ENCODE measurements at places on chromosomes 1 and 21.

- no peak for DNase-seq
Observed at GRCh38 chr1:89302697-89303332, 30.2 kb upstream of the GBP5 start.

DNA sequence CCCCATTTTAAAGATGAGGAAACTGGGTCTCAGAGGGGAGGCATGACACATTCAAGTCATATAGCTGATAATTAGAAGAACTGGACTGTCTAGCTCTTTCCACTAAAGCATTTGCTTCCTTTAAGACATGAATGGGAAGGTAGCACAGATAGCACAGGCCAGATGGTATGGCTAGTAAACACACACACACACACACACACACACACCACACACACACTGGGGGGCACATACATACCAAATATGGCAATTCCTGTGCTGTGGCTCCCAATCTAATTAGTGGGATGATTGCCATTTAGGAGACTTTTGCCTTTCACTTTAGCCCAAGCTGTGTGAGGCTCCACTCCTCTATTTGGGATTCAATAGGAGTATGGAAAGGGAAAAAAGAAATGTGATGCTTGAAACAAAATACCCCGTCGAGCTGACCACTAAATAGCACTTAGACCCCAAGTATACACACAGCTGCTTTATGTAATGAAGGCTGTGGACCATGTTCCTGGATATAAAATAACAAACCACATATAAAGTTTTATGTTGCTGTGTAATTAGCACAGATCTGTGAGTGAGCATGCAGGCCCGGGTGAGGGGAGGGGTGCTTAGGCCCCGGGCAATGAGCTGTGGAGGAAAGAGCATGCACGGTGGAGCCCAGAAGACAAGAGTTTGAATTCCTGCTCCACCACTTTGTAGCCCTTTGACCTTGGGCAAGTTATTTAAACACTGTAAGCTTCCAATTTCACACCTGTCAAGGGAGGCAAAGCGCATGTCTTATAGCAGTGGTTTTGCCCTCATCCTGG, 6.8 kb upstream of the TRABD2B start:
- DNase-seq, result no peak

GRCh38 chr1:173016419-173016818, 34.3 kb downstream of the TNFSF18 start:
- DNase-seq, result no peak

- no peak for DNase-seq
Observed at GRCh38 chr21:24112020-24112419, 1495.3 kb downstream of the MRPL39 start.

- DNase-seq, result peak; percentile 47
Observed at GRCh38 chr1:226608699-226609505, 60.3 kb downstream of the STUM start.

GRCh38 chr1:37290718-37291117, 183.7 kb upstream of the ZC3H12A start:
- DNase-seq, result no peak

DNA sequence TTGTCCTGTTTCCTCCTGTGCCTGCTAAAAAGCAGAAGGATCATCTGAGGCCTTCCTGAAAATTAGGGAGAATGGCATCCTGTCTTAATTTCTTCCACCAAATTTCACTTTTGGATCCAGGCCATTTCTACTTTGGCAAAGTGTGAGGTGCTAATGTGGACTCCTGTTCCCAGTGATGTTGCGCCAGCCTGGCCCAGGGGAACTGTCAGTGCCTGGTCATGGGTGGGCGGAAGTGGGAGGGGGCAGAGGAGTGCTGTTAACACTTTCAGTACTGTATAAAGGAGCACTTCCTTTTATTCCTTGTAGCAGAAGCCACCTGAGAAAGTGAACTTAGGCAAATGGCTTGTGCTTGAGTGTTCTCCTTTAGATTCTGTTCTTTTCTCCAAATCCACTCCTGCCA, 19.9 kb downstream of the ELAPOR1 start:
- no peak for DNase-seq

DNA sequence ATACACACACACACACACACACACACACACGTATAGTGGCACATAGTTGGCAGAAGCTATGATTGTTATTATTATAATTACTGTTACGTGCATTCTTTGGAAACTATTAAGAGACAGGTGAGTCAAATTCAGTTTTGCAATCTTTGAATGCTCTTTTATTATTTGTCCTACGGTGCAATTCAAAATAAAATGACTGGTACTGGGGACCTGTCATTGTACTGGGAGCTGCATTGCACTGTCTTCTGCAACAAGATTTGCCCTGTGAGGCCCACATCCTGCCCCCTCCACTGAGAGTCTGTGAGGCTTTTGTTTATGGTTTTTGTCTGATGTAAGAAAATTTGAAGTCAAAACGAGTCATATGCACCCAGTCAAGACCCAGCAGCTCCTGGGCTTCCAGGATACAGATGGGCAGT, 1.9 kb downstream of the LY9 start:
- DNase-seq, result peak; percentile 55

DNA sequence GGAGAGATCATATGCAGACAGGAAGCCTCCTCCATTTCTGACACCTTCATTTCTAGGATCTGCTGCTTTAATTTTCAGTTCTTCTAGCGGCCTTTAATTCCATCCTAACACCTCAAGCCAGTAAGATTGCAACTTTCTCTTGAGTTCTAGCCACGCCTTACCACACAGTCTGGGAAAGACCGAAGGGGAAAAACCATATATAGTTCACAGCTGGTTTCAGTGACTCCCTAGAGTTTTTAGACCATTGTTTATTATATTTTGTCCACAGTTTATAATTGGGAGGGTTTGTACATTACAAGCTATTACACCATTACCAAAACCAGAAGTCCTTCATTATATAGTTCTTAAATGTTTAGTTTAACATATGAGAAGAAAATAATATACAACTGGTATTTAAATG, 37.5 kb downstream of the DPH5 start:
- no peak for DNase-seq

- DNase-seq, result no peak
Observed at GRCh38 chr1:69055194-69055593, 512.5 kb upstream of the LRRC7 start.

DNA sequence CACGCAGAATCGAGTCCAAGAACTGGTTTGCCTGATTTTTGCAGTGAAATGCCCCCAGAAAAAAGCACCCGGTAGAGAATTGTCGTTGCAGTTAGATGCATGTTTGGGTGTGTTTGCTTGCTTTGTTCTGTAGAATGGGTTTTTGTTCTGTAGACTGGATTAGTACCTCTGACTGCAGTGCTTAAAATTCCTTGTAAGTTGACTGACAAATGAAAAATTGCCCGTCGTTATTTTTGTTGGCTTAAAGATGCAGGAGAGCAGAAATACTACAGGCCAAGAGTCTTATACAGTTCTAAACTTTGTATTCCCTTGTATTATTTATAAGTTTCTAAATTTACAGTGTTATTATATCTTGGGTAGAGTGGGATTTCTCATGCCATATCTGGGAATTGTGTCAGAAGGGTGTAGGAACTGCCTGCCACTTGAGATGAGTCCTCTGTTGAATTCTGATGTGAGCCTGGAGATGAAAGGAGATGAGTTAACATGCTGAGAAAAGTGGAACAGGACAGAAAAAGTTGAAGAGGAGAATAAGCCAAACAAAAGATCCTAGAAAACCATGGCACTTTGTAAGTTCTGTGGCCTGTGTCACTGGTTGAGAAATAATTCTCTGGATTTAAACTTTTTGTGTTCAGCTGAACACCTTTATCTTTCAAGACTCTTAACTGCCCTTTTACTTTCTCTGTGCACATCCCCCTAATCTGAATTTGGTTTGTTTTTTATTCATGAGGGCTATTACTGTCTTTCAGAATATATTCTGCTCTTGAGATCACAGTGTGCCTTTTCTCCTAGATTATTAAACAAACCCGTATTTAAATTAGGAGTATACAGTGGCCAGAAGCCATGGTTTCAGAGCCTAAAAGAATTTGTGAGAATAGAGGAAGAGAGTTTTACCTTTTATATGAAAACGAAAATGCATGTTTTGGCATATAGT, 1.4 kb downstream of the DESI2 start:
- no peak for DNase-seq

DNA sequence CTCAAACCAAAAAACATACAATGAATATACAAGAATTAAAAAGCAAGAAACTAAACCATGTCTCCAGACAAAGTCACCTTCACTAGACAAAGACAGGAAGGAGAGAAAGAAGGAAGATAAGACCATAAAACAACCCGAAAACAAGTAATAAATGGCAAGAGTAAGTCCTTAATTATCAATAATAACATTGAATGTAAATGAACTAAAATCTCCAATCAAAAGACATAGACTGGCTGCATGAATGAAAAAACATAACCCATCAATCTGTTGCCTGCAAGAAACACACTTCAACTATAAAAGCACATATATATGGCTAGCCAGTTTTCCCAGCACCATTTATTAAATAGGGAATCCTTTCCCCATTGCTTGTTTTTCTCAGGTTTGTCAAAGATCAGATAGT, 100.8 kb upstream of the SAMSN1 start:
- no peak for DNase-seq

GRCh38 chr1:45842786-45843185, 39.4 kb downstream of the MAST2 start:
- no peak for DNase-seq

- no peak for DNase-seq
Observed at GRCh38 chr1:25797939-25798338, 2.1 kb upstream of the SELENON start.

DNA sequence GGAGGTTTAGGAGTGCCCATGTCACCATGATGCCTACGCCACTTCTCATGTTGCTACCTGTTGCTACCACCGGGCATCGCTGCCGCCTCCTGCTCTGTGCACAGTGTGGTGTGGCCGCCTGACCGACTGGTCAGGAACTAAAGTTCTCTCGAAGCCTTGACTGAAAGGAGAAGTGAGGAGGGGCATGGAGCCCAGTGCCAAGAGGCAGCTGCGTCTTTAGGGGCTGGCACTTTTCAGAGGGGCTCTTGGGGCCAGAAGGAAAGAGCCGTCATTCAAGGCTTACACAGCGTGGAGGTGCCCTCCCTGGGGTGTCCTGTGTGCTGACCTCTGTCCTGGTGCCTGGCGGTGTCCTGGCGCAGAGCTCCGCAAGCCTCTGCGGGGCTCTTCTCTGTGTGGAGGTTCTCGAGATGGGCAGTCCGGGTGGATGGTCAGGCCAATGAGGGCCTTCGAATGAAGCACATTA, 57.2 kb downstream of the ADARB1 start:
- no peak for DNase-seq

GRCh38 chr1:156910309-156910782, 10.1 kb upstream of the LRRC71 start:
- DNase-seq, result peak; percentile 26

DNA sequence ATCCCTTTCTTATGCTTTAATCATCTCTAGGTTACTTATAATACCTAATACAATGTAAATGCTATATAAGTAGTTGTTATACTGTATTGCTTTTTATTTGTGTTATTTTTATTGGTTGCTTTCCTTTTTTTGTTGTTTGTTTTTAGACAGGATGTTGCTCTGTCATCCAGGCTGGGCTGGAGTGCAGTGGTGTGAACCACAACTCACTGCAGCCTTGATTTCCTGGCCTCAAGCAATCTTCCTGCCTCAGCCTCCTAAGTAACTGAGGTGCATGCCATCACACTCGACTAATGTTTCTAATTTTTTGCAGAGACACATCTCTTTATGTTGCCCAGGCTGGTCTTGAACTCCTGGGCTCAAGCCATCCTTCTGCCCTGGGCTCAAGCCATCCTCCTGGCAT, 26.9 kb downstream of the KRTAP19-8 start:
- no peak for DNase-seq

DNA sequence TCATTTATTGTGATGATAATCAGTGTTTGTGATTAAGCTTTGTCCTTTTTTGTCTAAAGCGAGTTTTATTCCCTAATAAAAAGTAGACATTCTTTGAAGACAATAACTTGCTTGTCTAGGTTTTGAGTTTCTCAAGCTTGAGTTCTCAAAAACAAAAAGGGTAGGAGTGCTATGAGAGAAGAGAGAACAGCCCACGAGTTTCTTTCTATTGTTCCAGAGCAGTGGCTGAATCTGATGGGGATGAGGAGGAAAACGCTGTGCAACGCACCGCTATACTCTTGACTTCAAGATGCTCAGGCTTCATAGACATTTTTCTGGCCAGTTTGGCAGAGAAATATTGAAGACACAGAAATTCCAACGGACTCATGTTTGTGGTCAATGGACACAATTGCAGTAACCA, 669.8 kb upstream of the B3GALT2 start:
- no peak for DNase-seq

DNA sequence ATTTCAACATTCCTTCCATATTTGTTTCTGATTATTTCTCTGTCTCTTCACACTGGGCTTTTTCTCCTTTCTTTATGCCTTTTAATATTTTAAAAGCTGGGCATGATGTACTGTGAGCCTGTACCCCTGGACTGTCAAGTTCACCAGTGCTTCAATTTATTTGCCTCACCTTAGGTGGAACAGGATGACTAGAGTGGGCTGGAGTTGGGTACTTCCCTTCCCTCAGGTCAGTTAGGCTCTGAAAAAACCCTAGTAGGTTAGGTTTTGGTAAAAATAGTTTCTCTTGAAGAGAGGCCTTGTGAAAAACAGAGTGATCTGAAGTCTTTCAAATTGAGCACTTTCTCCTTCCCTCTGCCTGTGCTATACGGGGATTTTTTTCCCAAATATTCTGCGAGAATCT, 163.0 kb upstream of the LYPLAL1 start:
- DNase-seq, result no peak

All from activated CD4-positive, CD25-positive, alpha-beta regulatory T cell (primary cell).